ENCODE measurements at places on chromosomes 4 and X.

DNA sequence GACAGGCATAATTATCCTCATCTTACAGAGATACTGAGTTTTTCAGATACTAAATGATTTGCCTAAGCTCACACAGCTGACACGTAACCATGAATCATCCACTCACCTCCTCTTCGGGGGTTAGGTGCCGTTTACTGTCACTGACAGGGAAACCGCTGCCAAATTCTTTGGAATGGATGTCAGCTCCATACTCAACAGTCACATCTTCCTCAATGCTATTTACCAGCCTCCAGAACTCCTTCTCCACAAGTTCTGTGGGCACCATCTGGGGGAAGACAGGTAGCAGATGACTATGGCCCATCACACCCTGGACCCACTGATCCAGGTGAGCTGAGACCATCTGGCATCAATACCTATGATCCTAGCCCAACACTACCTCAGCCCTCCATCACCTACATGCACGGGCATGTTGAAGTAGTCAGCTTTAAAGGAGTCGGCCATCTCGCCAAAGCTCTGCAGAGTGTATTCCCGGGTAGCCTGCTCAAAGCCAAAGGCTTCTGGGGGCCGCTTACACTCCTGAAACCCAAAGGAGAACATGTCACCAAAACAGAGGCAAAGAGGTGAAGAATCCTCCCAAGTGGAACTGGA, 13.5 kb downstream of the KDM5C start:
- DNase-seq, result no peak

DNA sequence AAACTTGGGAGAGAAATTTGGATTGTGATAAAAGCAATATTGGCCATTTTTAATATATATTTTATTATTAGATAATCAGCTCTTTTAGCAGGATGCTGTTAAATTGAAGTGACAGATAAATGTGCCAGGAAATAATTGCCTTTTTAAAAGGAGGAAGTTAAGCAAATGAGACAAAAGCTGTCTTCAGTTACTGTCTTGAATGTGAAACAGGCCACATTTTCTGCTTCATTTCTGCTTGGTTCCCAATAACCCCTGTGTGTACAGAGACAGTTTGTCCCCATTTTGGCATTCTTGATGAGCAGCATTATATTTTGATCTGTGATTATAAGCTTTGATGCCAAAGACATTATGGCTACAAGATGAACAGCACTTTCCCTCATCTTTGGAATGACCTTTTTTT, 953 bp downstream of the EPGN start:
- DNase-seq, result no peak

GRCh38 chrX:4435905-4436304, 722.5 kb upstream of the PRKX start:
- DNase-seq, result no peak

DNA sequence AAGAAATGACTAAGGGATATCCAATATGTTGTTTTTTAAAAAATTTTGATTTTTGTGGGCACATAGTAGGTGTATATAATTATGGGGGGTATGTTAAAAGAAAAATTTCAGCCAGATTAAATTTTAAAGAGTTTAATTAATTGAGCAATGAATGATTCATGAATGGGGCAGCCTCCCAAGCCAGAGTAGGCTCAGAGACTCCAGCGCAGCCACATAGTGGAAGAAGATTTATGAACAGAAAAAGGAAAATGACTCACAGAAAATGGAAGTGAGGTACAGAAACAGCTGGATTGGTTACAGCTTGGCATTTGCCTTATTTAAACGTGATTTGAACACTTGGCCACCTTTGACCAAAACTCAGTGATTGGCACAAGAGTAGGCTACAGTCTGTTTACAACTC, 91.7 kb downstream of the SPATA18 start:
- DNase-seq, result no peak

GRCh38 chr4:24582235-24582832, 2.0 kb downstream of the DHX15 start:
- DNase-seq, result no peak

GRCh38 chrX:103356130-103356798, at the start of gene TCEAL9:
TCEAL9 (plus strand) TSS chrX:103356506; CDS start chrX:103357685, 1,179 bp downstream.
- no peak for DNase-seq

- DNase-seq, result no peak
Observed at GRCh38 chr4:84394386-84394785, 104.7 kb downstream of the NKX6-1 start.

- no peak for DNase-seq
Observed at GRCh38 chrX:114611018-114611619, 27.2 kb downstream of the HTR2C start.

GRCh38 chr4:142574306-142574705, 271.8 kb downstream of the INPP4B start:
- no peak for DNase-seq

DNA sequence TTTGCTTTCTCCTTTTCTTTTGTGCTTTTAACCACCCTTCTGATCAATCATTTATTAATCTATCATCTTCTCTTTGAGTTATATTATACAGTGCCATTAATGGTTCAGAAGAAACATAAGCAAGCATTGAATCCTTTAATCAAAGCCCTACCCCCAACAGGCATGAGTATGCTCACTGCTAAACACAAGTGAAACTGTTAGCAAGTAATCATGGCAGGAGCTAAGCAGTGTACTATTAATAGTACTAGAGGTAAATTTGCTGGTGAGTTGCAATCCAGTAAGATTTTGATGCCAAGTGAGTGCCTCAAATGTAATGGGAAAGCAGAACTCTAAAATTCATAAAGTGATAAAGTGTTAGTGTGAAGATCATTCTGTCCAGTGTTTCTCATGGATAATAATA, 57.2 kb downstream of the FNIP2 start:
- no peak for DNase-seq

DNA sequence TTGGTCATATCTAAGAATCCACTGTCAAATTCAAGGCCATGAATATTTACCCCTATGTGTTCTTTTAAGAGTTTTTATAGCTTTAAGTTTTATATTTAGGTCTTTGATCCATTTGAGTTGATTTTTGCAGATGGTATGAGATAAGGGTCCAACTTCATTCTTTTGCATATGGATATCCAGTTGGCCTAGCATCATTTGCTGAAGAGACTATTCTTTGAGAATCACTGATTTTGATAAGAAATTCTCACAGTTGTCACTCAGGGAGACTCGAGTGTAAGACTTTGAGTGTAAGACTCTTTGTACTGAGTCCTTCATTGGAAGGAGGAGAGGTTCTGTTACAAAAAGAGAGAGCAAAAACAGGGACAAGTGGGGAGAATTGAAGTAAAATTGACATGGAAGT, 74.8 kb downstream of the CBLL2 start:
- no peak for DNase-seq

DNA sequence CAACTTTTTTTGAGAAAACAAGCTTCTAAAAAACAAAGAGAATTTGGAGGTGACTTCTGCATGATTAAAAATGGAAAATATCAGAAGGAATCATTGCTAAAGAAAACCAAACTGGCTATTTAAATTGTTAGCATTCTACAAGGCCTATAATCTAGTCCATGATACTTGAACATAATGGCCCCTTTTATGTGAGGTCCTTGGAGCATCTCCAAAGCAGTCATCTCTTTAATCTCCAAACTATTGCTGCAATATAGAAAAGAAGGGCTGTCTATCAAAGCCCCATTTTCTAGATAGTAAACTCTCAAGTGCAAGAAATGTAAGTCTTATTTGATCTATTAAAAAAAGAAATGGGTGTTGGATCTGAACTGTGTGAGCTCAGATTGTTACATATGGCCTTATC, 615.1 kb downstream of the CENPC start:
- DNase-seq, result no peak

GRCh38 chr4:10186228-10187214, 69.9 kb upstream of the WDR1 start:
- no peak for DNase-seq

GRCh38 chrX:12159799-12160198, 21.5 kb downstream of the FRMPD4 start:
- DNase-seq, result no peak

DNA sequence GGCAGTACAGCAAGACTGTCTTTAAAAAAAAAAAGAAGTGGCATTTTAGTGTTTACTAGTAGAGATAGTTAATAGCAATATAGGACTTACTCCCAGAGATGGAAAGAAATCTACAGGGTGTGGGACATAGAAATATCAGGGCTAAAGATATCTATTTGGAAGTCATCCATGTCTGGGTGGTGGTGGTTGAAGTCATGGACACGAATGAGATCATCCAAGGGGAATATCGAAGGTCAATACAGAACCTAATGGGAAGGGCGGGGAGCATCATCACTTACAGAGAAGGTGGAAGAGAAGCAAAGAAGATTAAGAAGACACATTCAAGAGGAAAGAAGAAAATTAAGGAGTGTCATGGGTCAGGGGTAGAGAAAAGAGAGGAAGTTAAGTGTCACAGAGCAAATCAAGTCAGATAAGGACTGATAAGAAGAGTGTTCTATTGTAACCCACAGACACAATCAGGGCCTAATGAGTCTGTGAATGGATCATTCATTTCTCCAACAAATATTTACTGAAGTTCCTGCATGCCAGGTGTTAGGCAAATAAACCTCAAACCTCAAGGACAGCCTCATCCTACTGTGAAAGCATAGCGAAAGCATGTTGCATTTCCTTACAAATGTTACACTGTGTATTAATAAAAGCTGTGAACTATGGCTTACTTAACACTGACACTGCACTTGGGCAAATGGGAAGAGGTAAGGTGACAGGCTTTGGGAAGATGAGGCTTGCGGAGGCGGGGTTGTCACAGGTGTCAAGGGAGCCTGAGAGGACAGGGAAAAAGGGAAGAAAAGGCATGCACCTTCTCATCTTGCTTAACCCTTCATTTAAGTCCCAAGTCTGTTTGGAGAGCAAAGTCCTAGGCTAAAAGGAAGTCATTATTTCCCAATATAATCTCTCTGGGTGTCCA, 65.3 kb downstream of the ELOVL6 start:
- DNase-seq, result no peak

- no peak for DNase-seq
Observed at GRCh38 chrX:112477653-112478052, 202.1 kb downstream of the LHFPL1 start.

GRCh38 chr4:180675359-180675650, 1567.9 kb upstream of the TENM3 start:
- no peak for DNase-seq

Measured in activated CD4-positive, alpha-beta T cell treated with anti-CD3 and anti-CD28 coated beads, Interleukin-2, amount 50 U/mL, for 4 hours (primary cell).